ENCODE measurements at places on chromosomes 2 and 18. TPM values are rescaled to one million over a fixed set of nuclear protein-coding genes. Genes with fewer than 3 reads are reported as not detected.
A peak's percentile ranks its signal among the peaks of the same experiment; 100 is the strongest.

DNA sequence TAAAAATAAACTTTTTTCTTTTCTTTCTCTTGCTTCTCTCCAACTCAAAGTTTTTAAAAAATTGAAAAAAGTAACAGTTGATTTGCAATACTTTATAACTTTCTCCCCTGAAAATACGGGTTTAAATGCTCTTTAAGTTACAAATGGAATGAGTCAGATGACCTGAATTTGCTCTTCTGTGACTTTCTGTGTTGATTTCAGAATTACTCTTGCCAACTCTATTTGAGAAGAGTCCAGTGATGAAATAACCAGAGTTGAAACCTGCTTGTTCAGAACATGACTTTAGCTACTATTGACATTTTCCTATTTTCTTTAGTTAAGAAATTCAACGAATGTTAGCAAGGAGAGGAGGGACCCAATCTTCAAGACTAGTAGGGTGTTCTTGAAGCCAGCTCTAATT lies 146.1 kb upstream of the ZSWIM2 start:
- no peak for DNase-seq
- no peaks in the 10 kb centered on the region for H3K27me3 ChIP-seq
- no peak overlapping the region for H3K4me3 ChIP-seq
- H3K36me3 ChIP-seq = no peaks in the 10 kb centered on the region

DNA sequence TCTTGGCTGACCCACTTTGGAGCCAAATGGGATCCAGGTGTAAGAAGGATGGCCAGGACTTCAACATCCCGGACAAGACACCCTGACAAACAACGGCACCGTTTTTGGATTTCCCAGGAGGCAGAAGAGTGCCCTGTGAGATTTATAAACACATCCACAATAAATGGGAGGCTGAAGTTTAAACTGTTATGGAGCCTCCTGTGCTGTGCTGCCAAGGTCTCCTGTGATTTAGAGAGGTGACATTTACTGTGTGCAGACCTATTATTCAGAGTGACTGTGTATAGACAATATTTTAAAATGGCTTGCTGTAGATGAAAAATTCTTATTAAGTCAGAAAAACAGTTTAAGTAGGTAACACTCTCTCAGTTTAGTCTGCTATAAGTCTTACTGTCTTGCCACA lies 401.5 kb upstream of the ETAA1 start:
- no peaks in the 10 kb centered on the region for H3K27me3 ChIP-seq
- H3K36me3 ChIP-seq = no peaks in the 10 kb centered on the region
- no peak overlapping the region for H3K27ac ChIP-seq
- no peaks in the 10 kb centered on the region for H3K4me1 ChIP-seq
- no peak overlapping the region for H3K4me3 ChIP-seq

- no peak for DNase-seq
- no peaks in the 10 kb centered on the region for H3K36me3 ChIP-seq
- H3K4me3 ChIP-seq = no peak overlapping the region
- H3K27me3 ChIP-seq = no peaks in the 10 kb centered on the region
- H3K4me1 ChIP-seq = no peaks in the 10 kb centered on the region
Observed at GRCh38 chr18:75745147-75745546, 317.6 kb upstream of the SMIM21 start.

DNA sequence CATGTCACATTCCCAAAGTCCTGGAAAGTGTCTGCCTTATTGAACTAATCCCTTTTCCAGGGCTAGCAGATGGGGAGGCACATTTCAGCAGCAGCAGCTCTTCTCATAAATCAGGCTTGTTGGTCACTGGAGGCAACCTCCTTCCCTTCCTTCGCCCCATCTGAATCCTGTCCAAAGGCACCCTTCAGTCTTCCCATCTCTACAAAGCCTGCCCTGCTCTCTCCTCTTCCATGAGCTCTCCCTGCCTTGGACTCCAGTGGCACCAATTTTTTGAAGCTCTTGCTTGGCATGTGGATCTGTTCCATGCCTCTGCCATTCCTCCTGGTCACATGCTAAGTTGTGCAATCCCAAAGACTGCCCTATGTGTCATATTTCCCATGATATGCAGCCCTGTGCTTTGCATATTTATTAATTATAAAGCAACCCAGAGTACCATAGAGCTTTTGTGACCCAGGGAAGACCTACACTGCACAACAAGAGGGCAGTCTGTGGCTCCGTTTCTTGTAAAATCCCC lies 70.3 kb downstream of the ANTXR1 start:
- no peak for DNase-seq
- H3K4me1 ChIP-seq = no peaks in the 10 kb centered on the region
- H3K27ac ChIP-seq = peak overlapping the region; percentile 50
- H3K36me3 ChIP-seq = no peaks in the 10 kb centered on the region
- no peaks in the 10 kb centered on the region for H3K27me3 ChIP-seq

Gene CD28
- 1.5 TPM for total RNA-seq

DNA sequence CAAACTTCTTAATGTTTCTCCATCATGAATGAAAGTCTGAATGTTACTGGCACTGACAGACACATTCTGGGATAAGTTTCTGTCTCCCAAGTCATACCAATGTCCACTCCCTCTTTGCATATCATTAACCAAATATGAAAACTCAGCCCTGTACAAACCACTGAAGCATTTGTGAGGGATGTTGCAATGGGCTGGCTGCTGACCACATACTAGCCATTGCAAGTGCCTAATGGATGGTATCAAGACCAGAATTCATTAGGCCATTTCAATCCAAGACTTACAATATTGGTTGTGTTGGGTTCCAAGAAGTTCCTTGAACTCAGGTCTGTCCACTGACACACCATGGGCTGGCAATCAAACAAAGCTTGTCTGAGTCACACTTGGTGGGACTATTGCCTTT lies 73.8 kb downstream of the CBLN2 start:
- H3K4me1 ChIP-seq = no peaks in the 10 kb centered on the region
- no peaks in the 10 kb centered on the region for H3K27me3 ChIP-seq
- DNase-seq = no peak
- no peak overlapping the region for H3K27ac ChIP-seq

GRCh38 chr2:180656455-180656847 lies 324.0 kb upstream of the UBE2E3 start:
- no peak overlapping the region for H3K4me3 ChIP-seq
- no peak for DNase-seq
- no peak overlapping the region for H3K27ac ChIP-seq

Gene GALNT3
- 86.2 TPM for total RNA-seq

DNA sequence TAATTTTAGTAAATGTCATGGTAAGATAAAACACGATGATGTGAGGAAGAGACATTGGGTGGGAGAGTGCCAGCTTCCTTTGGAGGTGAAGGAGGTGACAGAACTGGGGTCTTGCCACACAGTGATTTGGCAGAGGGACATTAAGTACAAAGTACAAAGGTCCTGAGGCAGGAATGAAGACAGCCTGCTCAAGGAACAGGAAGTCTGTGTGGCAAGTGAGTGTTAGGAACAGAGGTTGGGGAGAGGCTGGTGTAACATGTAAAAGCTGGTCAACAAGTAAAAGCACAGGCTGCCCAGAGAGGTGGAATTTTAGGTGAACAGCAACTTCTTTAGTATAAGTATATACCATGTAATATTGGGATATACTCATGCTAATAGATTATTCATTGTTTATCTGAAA lies 73.1 kb downstream of the INPP5D start:
- no peaks in the 10 kb centered on the region for H3K36me3 ChIP-seq
- no peak overlapping the region for H3K27ac ChIP-seq
- H3K4me1 ChIP-seq = no peaks in the 10 kb centered on the region
- DNase-seq = no peak

Gene ALK
- 0.19 TPM for total RNA-seq

DNA sequence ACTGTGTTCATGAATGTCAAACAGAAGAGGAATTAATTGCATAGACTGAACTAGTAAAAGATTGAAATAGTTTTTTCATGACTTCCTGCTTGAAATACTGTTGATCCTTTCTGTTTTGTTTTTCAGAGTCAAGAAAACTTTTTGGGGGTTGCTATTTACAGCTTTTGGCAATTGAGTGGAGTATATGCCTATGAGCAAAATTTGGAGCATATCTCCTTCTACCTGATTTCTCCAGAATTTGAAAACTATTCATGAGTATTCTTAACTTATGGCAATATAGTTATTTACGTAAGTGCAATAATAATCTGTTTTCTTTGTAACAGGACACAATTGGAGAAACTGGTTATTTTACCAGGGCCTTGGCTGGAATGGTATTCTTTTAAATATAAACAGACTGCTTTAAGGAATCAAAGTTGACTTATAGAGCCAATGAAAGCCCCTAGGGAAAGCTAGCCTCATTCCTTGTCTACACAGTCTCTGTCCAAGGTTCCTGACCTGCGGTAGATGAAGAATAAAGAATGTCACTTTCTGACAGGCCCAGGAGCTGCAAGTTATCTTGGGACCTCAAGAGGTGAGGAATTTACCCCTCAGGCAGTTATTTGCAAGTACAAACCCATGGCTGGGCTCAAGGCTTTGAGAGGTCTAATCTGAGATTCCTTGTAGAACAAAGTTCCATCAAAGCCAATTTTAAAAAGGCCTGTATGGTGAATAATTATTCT lies 193.5 kb upstream of the NDUFV2 start:
- DNase-seq = no peak
- H3K27me3 ChIP-seq = no peaks in the 10 kb centered on the region
- H3K36me3 ChIP-seq = no peaks in the 10 kb centered on the region
- H3K4me1 ChIP-seq = no peaks in the 10 kb centered on the region
- H3K4me3 ChIP-seq = no peak overlapping the region

DNA sequence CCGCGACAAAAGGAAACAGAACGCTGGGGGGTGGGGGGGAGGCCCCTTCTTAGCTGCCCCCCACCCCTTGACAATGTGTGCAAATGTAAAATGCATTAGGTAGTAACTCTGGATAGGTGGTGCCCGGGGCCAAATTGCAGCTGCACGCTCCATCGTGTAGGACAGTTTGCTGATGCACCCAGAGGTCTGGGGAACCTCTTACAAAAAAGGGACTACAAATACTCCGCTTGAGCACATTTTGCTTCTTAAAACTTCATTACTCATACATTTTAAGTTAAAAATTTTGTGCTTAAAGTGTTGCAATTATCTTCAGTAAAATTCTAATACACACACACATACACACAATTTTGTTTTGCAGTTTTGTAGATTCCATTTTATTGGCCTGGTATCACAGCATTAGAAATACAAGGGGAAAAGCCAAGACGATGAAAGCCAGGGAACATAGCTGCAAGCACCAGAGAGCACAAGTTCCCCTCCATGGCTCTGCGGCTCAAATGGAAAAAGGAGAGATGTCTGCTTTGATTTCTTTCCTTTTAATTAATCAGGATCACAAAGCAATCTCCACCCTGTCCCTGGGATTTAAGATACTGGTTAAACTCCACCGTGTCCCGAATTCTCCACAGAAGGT lies 582.1 kb downstream of the ZEB2 start:
- H3K4me3 ChIP-seq = peak overlapping the region; percentile 31
- peak overlapping the region; percentile 69 for H3K27ac ChIP-seq
- no peaks in the 10 kb centered on the region for H3K4me1 ChIP-seq
- no peak for DNase-seq
- H3K36me3 ChIP-seq = no peaks in the 10 kb centered on the region
- peaks cover 22% of the 10 kb centered on the region for H3K27me3 ChIP-seq

Gene ZBTB7C
- total RNA-seq = 25.1 TPM

- no peak overlapping the region for H3K27ac ChIP-seq
- DNase-seq = no peak
- H3K27me3 ChIP-seq = no peaks in the 10 kb centered on the region
- H3K4me3 ChIP-seq = no peak overlapping the region
- no peaks in the 10 kb centered on the region for H3K36me3 ChIP-seq
Observed at GRCh38 chr2:43328133-43328532, 101.7 kb upstream of the ZFP36L2 start.

Gene MDH1B
- 0.37 TPM for total RNA-seq

- no peak for DNase-seq
- H3K27me3 ChIP-seq = no peaks in the 10 kb centered on the region
- H3K4me3 ChIP-seq = no peak overlapping the region
- no peaks in the 10 kb centered on the region for H3K36me3 ChIP-seq
Observed at GRCh38 chr2:13916066-13916465, 716.5 kb upstream of the LRATD1 start.

DNA sequence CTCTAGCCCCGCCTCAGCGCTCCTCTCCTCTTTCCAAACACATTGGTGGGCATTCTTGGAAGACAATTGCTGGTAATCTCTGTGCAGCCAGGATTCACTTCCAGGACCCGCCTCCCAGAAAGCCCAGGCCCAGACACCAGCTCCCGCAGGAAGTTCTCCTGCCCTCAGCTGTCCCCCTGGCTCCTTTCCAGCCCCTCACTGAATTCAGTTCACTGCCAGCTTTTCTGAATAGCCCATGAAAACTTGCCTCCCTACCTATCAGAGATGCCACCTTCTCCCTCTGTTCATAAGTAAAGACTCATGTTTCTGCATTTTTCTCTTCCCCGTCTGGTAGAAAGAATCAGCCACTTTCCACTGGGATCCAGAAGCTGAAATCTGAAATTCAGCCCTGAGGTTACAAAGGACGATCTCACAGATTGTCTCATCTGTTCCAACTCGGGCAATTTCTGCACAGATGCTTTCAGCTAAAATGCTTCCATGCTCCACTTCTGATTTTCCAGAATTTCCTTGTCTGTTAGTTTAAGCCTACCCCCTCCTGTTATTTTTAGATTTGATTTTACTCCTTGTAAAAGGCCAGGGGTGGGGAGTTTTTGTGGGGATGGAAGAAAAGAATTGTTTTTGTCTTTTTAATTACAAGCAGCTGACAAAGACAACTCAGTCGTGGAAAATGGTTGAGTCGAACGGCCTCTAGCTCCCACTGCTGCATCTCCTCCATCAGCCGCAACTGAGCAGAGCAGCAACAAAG lies 98.1 kb downstream of the SP3 start:
- no peak overlapping the region for H3K4me3 ChIP-seq
- no peak for DNase-seq
- H3K27me3 ChIP-seq = no peaks in the 10 kb centered on the region
- no peaks in the 10 kb centered on the region for H3K36me3 ChIP-seq
- no peaks in the 10 kb centered on the region for H3K4me1 ChIP-seq

Gene EML6
- total RNA-seq = 2.1 TPM

- no peaks in the 10 kb centered on the region for H3K27me3 ChIP-seq
- H3K4me1 ChIP-seq = no peaks in the 10 kb centered on the region
- no peak overlapping the region for H3K27ac ChIP-seq
- DNase-seq = no peak
- no peaks in the 10 kb centered on the region for H3K36me3 ChIP-seq
- H3K4me3 ChIP-seq = no peak overlapping the region
Observed at GRCh38 chr2:18910843-18911242, 321.5 kb upstream of the NT5C1B start.

Gene KRTCAP3
- total RNA-seq = 147 TPM

Gene SCTR
- total RNA-seq = 0.25 TPM

Gene RGPD4
- not detected for total RNA-seq

DNA sequence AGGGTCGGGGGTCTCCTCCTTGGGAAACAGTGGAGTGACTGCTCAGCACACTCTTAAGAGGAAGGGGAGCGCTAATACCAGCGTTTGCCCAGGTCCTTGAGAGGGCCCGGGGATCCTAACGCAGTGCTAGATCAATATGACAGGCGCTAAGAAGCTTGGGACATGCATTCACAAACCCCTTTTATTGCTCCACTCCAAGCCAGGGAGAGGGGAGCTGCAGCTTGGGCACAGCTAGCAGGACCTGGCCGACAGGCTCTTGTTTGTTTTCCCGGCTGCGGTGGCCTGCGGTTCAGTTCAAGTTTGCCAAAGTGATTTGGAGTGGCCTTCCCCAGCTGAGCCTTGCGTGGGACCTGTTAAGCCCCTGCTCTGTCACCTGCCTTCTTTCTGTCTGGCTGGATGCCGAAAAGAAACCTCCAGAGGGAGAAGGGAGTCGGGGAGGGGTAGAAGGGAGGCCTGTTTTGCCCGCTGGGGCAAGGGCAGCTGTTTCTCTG lies 152.1 kb downstream of the GLI2 start:
- no peaks in the 10 kb centered on the region for H3K4me1 ChIP-seq
- no peaks in the 10 kb centered on the region for H3K36me3 ChIP-seq
- DNase-seq = no peak
- no peaks in the 10 kb centered on the region for H3K27me3 ChIP-seq

Measured in colonic mucosa (tissue), 4 donors.